ENCODE measurements at places on chromosomes 1 and 21.

- DNase-seq = no peak
Observed at GRCh38 chr1:187509091-187509490, 680.3 kb downstream of the PLA2G4A start.

GRCh38 chr1:20126041-20126805 lies 6.9 kb upstream of the PLA2G2D start:
- DNase-seq = no peak

DNA sequence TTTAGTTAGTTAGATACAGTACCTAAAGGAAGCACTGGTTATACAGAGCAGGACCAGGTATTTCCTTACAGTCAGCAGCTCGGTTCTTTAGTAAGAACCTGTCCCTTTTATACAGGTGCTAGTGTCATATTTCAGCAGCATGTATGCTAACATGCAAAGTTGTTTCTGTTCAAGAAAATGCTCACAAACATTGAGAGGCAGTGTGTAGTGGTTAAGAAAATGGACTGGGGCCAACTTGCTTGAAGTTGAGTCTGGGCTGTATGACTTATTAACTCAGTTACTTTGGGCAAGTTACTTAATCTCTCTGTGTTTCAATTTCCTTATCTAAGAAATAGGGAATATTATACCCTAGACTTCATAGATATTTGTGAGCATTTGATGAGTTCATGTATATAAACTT lies 31.1 kb downstream of the AK4 start:
- no peak for DNase-seq

DNA sequence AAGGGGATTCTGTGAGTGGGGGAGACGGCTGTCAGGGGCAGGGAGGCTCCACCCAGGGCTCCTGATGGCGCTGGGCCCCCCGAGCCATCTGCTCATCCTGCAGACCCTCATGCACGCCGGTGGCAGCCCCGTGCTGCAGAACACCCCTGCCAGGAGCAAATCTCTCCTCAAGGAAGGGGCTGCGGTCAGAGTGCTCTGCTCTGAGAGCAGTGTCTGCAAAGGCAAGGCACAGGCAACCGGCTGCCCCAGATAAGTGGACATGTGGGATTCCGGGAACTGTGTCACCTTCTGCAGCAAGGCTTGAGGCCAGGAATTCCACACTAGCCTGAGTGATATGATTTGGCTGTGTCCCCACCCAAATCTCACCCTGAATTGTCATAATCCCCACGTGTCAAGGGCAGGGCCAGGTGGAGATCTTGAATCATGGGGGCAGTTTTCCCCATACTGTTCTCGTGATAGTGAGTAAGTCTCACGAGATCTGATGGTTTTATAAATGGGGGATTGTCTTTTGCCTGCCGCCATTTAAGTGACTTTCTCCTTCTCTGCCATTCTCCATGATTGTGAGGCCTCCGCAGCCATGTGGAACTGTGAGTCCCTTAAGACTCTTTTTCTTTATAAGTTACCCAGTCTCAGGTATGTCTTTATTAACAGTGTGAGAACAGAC lies 101.0 kb downstream of the PDE9A start:
- no peak for DNase-seq

- DNase-seq = no peak
Observed at GRCh38 chr1:217614200-217614712, 16.6 kb downstream of the GPATCH2 start.

DNA sequence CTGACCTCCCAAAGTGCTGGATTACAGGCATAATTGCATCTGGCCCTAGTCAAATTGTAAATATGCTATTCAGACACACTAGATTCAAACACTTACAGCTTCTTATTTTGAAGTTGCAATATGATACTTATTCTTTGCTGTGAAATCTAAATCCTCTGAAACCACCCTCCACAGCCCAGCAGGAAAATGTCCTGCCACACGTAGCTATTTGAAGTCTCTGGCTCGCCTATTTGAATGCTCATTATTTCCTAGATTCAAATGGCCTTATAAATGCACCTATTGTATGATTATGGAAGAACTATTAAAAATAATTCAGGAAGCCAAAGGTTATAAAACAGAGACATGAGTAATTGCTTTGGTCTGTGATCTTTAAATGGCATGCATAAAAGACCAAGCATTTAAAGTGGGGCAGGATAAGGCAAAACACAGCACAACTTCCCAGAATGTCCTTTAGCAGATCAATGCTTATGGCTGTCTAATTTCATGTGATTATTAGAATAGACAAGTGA lies 26.6 kb upstream of the FBXO28 start:
- no peak for DNase-seq

DNA sequence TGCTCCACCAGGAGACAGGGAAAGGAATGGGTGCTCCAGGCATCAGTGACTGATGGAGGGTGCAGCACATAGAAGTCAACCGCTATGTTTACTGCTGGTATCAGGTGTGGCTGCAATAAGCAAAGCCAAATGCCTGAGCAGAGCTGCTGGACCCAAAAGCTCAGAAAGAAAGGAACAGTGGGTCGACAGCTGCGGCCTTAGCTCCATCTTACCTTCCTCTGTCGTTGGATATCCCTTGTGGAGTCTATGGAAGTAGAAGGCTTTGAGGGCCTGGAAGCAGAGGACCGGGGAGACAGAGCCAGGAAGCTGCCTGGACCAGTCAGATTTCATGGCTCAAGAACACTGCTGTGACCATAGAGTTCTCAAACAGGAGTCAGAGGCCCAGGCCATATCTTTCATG lies 45.3 kb downstream of the RIMS3 start:
- no peak for DNase-seq

GRCh38 chr1:195082183-195082582 lies 1526.1 kb downstream of the KCNT2 start:
- no peak for DNase-seq

Measured in fibroblast of gingiva (primary cell).